ENCODE measurements at places on chromosomes 6 and 20. TPM values are rescaled to one million over a fixed set of nuclear protein-coding genes. Genes with fewer than 3 reads are reported as not detected.

Gene CRISP2
- not detected for total RNA-seq

Gene MATN4
- not detected for total RNA-seq

Gene RIPOR3
- 21.7 TPM for total RNA-seq

Gene NMBR
- not detected for total RNA-seq

Gene MYB
- total RNA-seq, result 0.14 TPM

Gene TNFRSF6B
- total RNA-seq, result 0.65 TPM

Gene MUC22
- not detected for total RNA-seq

Gene SLC22A7
- not detected for total RNA-seq
